ENCODE measurements at places on chromosomes 5 and 9.
A peak's percentile ranks its signal among the peaks of the same experiment; 100 is the strongest.

- DNase-seq: no peak
These were observed 242.9 kb downstream of the FANCC start for GRCh38 chr9:95074632-95075031.

GRCh38 chr5:149603210-149603609 lies 21.9 kb downstream of the ARHGEF37 start:
- DNase-seq: no peak

DNA sequence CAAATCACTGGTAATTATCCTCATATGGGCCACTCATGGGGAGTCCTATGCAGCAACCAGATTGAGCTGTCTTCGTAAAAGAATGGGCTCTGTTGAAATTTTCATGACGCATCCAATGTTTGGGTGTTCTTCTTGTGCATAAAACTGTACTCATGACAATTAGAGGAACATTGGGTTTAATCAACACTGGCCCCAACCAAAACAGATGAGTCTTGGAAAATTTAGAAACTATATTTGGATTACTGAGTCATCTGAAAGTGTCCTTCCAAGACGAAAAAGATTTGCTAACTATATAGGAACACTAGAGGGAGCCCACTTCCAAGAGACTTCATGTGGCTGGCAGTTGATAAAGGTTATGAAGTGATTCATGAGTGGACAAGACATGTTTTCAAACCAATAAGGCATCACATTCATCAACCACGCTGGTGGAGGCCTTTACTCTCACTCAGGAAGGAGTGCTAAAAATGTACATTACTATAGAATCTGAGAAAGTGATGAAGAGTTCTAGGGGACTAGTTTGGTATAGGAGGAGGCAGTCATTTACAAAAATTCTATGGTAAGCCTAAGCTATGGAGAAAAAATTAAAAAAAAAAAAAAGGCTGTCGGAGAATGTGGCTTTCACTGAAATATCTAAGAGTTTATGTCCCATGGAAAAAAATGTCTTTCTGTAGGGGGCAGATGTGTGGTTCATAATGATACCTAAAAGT lies 313.5 kb downstream of the PRDM9 start:
- DNase-seq: no peak

- DNase-seq: no peak
These were observed 15.0 kb downstream of the GFI1B start for GRCh38 chr9:132993511-132993939.

- DNase-seq: no peak
These were observed 275.2 kb upstream of the PCSK5 start for GRCh38 chr9:75615284-75615683.

DNA sequence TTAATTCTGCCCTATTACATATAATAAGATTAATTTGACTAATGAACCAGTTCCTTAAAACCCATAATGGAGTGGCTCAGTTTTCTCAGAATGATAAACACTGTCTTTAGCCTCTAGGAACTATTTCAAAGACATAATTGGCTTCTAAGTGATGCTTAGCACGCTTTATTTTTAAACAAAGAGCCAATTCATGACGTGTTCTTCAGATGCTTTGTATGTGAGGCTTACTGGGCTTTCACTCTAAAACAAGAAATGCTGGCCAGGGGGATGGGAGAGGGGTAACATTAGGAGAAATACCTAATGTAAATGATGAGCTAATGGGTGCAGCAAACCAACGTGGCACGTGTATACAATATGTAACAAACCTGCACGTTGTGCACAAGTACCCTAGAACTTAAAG lies 7.6 kb upstream of the SFXN1 start:
- DNase-seq: no peak

GRCh38 chr5:14305045-14305444 lies 161.9 kb downstream of the TRIO start:
- DNase-seq: no peak

DNA sequence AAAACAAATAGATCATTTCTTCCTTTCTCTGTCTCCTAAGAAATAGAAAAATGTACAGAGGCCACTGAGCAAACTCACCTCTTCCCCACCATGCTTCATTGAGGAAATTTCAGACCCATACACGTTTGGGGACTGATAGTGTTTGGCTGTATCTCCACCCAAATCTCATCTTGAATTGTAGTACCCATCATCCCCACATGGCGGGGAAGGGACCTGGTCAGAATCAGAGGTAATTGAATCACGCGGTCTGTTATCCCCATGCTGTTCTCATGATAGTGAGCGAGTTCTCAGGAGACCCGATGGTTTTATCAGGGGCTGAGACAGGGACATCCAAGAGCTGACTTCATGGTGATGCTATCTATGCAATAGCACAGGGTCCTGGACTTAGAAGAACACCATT lies 1655.8 kb downstream of the MAT2B start:
- DNase-seq: no peak

GRCh38 chr9:114076237-114077161 lies 1.6 kb downstream of the AMBP start:
- no peak for DNase-seq

DNA sequence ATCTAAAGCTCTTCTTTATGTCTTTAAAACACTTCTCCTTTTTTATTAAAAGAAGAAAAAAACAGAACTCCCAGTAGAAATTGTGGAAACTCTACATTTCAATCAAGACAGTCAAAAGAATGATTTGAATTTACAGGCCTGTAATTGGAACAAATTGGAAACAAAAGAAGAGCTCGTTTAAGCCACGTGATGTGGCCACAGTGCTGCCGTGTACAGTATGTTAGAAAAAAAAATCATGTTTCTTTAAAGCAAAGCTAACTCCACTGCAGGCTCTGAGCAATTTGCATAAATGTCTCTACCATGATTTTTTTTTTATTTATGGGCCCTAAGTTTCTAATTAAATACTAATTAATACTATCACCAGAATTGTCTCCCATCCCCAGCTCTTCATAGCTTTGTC lies 325.6 kb downstream of the ZSWIM6 start:
- DNase-seq: no peak

- peak; percentile 87 for DNase-seq
These were observed 5.4 kb upstream of the HBEGF start for GRCh38 chr5:140351609-140352334.

- no peak for DNase-seq
These were observed 24.1 kb upstream of the CCDC112 start for GRCh38 chr5:115320515-115320914.

DNA sequence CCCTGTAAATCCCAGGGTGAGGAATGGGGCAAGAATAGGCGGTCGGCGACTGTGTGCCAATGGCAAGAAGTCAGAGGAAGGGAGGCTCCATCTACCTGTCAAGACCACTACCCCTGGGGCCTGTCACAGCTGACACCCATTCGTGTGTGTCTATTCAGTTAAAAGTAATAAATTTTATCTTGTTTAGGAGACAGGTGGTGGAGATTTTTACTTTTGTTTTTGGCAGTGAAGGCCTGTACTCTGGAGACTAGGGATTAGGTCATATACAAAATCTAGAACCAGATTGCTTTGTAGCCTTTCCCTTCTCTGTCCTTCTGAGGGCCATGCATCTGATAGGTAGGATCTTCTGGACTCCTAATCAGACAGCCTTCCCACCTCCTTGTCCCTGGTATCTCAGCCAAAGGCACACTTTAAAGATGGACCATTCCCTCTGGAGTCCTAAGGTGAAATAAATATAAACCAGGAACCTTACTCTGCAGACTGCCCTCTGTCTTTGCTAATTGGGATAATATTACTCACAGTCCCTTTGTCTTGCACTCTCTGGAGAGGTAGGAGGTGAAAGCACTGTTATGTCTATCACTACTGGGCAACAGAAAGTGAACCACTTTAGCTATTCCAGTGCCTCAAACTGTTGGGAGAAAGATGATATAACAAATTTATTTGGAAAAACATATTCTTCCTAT lies 213.2 kb upstream of the ACTBL2 start:
- no peak for DNase-seq

GRCh38 chr9:1591310-1591709 lies 423.8 kb upstream of the SMARCA2 start:
- DNase-seq: no peak

DNA sequence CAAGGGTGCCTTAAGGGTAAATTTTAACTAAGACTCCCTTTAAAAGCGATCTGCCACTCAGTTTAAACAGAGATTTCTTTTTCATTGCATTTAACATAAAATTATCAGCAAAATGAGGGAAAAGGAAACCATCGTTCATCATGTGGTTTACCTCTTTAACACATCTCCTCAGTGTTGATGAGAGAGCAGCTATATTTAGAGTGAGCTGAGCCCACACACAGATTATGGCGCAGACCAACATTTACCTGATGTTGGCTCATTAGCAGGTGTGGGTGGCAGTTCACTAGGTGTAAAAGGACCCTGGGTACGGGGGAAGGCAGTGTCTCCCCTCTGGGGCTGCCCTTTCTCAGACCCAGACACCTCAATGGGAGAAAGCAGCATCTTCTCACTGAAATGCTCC lies 149.8 kb downstream of the ENTREP1 start:
- no peak for DNase-seq

GRCh38 chr9:84899326-84899725 lies 229.8 kb downstream of the NTRK2 start:
- no peak for DNase-seq

GRCh38 chr5:160023908-160024630 lies 15.1 kb downstream of the TTC1 start:
- DNase-seq: no peak

GRCh38 chr5:151295791-151296477 lies 7.6 kb downstream of the SLC36A3 start:
- no peak for DNase-seq

DNA sequence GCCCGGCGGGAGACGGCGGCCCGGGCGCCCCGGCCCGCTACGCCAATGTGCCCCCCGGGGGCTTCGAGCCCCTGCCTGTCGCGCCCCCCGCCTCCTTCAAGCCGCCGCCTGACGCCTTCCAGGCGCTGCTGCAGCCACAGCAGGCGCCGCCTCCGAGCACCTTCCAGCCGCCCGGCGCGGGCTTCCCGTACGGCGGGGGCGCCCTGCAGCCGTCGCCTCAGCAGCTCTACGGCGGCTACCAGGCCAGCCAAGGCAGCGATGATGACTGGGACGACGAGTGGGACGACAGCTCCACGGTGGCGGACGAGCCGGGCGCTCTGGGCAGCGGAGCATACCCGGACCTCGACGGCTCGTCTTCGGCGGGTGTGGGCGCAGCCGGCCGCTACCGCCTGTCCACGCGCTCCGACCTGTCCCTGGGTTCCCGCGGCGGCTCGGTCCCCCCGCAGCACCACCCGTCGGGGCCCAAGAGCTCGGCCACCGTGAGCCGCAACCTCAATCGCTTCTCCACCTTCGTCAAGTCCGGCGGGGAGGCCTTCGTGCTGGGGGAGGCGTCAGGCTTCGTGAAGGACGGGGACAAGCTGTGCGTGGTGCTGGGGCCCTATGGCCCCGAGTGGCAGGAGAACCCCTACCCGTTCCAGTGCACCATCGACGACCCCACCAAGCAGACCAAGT lies 723 bp downstream of the SNX18 start:
- peak; percentile 56 for DNase-seq

DNA sequence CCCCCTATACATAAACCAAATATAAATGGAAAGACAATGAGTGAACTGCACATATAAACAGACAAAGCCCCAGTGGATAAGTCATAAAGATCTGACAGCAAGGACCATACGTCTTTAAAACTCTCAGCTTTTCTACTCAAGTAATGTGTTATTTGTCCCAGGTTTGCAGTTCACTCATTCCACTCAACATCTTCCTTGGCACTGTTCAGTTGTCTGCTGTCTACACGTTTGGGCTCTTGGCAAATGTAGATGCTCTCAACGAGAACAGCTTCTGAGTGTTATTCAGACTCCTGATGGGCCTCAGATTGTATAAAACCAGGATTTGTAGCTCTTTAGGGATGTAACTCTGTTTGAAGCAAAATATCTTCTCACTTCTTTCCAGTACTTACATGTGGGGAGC lies 198.2 kb upstream of the SEMA6A start:
- no peak for DNase-seq

GRCh38 chr9:37302277-37302676 lies 120.2 kb upstream of the GRHPR start:
- DNase-seq: peak; percentile 74

DNA sequence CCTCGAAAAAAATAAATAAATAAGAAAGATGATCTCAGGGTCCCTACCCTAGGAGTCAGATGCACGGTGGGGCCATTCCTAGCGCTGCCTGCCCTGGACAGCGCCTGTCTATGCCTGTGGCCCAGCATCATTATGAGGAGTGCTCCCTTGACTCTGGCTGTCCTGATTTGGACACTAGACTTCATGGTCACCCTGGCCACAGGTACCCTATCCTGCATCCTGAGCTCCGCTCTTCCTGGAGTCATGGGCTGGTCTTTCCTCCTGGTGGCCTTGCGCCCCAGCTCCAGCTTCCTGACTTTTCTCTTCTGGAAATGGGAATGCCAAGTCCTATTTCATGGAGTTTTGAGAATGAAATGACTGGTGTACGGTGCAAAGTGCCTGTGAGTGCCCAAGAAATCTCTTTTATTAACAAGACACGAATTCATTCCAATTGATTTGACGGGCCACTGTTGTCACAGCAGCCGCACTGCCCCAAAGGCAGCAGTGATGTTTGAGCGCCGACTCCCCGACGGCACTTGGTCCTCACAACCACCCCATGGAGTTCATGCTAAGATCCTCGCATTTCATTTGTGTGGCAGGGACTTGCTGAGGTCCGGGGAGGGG lies 564 bp upstream of the AIF1L start:
- no peak for DNase-seq

DNA sequence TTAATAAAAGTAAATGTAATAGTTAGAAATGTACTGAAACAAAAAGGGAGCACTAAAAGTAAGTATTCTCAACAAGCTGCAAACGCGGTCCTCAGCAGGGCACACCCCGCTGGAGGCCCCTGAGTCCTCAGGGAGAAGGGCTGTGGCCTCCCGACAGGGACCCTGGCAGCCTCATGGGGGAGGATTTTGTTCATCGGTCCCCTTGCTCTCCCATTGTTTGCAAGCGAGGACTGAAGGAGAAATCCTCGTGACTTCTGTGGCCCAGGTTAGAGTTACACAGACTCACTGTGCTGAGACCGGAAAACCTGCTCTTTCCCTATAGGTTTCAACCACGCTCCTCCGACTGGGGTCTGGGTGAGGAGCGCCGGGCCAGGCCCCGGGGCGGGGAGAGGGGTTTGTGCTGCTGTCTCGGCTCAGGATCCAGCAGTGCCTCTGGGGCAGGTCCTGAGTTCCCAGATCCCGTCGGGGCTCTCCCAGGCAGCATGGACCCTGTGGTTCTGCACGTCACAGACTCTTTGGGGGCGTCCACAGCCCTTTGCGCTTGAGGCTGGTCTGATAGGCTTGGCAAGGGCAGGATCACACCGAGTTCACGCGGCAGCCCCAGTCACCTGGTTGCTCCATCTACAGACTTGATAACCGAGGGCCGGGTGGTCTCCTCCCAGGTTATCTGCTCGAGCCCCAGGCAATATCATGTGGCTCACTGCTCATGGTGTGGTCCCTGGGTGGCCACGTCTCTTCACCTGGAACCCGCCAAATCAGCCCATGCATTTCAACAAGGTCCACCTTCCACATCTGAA lies 38.8 kb downstream of the MRPL36 start:
- no peak for DNase-seq

GRCh38 chr9:87436716-87437115 lies 61.0 kb upstream of the DAPK1 start:
- no peak for DNase-seq

- no peak for DNase-seq
These were observed 16.6 kb downstream of the GFI1B start for GRCh38 chr9:132995121-132995420.

Measured in CD4-positive, alpha-beta T cell treated with Interleukin-10 for 1 hour (primary cell).